ENCODE measurements at places on chromosomes 11 and 22. TPM values are rescaled to one million over a fixed set of nuclear protein-coding genes. Genes with fewer than 3 reads are reported as not detected.

DNA sequence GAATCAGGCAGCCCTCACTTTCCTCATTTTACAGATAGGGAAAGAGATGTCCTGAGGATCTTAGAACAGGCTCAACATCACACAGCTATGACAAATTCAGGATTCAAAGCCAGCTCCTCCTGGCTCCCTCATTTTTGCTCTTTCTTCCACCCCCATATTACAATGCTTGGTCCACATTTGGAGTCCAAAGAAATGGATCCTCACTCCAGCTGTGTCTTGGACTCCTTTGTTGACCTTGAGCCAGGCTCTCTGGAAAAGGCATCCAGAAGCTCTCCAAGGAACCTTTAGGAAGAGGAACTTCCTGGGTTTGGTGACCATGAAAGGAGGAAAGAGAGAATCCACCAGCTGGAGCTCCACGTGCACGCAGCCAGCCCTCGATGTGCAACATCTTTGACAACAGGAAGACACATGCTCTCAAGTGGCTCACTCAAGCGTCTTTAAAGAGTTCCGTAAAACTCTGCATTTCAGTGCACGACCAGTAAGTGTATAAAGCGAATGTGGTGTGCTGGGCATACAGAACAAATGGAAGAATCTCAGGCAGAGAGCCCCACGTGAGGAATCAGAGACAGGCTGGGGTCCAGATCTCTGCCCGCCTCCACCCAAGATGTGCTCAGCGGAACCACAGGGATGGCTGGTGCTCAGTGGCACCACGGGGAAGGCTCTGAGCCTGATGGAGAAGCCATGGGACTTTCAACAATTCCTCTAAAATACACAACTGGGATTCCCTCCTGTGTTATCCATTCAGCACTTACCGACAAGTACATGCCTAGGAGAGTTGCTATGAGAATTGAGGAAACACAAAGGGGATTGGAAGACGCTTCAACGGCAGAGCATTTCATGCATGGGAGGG, 48.4 kb downstream of the ISX start:
- H3K36me3 ChIP-seq = no peaks in the 10 kb centered on the region
- H3K27ac ChIP-seq = no peak overlapping the region
- H3K4me1 ChIP-seq = no peaks in the 10 kb centered on the region
- DNase-seq = no peak
- H3K4me3 ChIP-seq = no peak overlapping the region

DNA sequence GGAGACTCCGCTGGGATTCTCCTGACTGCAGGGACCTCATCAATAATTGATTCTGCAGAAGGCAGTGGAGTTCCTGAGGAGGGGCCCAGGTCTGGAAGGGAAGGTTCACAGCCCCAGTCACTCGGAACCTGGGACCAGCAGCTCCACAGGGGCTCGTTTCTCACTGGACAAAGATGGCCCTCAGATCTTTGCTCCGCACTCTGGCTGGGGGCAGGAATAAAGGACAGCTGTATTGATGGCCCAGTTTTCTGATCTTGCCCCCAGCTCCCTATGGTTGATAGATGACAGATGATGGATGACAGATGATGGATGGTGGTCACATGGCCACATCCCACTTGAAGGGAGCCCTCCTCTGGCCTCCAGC, 11.3 kb upstream of the BCR start:
- no peak overlapping the region for H3K4me3 ChIP-seq
- peaks cover 5% of the 10 kb centered on the region for H3K4me1 ChIP-seq
- no peak overlapping the region for H3K27ac ChIP-seq
- H3K27me3 ChIP-seq = no peaks in the 10 kb centered on the region
- DNase-seq = no peak
- H3K36me3 ChIP-seq = no peaks in the 10 kb centered on the region

- no peak overlapping the region for H3K27ac ChIP-seq
- DNase-seq = no peak
- H3K27me3 ChIP-seq = no peaks in the 10 kb centered on the region
- H3K4me3 ChIP-seq = no peak overlapping the region
These were observed 42.0 kb upstream of the TENM4 start for GRCh38 chr11:79482800-79483199.

DNA sequence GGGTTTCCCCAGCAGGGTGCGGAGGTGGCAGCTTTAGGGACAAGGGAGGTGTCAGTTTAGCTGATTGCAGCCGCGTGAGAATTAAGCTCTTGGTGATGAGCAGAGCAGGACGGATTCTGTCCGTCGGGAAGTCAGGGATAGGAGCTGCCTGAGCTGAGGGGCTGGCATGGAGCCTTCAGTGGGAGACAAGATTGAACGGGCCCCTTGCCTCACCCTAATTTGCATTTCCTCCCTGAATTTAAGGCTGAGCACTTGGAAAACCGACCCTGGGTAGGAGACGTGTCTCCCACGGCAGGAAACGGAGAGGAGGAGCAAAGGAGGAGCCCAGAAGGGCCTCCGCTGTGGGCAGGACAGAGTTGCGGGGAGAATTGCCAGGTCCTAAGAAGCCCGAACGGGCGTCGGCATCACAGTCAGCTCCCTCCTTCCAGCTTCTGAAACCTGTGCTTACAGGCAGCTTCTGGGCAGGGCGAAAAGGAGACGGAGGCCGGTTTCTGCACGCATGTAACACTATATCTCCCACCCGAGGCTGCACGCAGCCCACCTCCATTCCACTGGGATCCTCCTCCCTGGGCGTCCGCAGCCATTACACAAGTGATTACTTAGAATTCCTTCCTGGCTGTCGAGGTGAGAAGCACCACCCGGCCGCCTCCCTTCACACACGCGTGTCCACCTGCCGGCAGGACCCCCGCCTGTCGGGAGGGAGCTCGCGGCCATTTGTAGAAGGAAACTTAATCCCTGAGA, 345.8 kb downstream of the BRD1 start:
- peak overlapping the region; percentile 43 for H3K4me3 ChIP-seq
- DNase-seq = no peak
- peaks cover 9% of the 10 kb centered on the region for H3K4me1 ChIP-seq
- H3K27ac ChIP-seq = peak overlapping the region; percentile 28
- H3K27me3 ChIP-seq = no peaks in the 10 kb centered on the region

GRCh38 chr11:132451942-132452601, 1080.2 kb downstream of the OPCML start:
- H3K27ac ChIP-seq = no peak overlapping the region
- H3K27me3 ChIP-seq = peaks cover 7% of the 10 kb centered on the region
- no peaks in the 10 kb centered on the region for H3K36me3 ChIP-seq
- no peak for DNase-seq
- no peak overlapping the region for H3K4me3 ChIP-seq
- no peaks in the 10 kb centered on the region for H3K4me1 ChIP-seq

- no peaks in the 10 kb centered on the region for H3K36me3 ChIP-seq
- H3K27me3 ChIP-seq = no peaks in the 10 kb centered on the region
- DNase-seq = no peak
- H3K4me3 ChIP-seq = no peak overlapping the region
These were observed 271.4 kb upstream of the LUZP2 start for GRCh38 chr11:24225501-24225900.

DNA sequence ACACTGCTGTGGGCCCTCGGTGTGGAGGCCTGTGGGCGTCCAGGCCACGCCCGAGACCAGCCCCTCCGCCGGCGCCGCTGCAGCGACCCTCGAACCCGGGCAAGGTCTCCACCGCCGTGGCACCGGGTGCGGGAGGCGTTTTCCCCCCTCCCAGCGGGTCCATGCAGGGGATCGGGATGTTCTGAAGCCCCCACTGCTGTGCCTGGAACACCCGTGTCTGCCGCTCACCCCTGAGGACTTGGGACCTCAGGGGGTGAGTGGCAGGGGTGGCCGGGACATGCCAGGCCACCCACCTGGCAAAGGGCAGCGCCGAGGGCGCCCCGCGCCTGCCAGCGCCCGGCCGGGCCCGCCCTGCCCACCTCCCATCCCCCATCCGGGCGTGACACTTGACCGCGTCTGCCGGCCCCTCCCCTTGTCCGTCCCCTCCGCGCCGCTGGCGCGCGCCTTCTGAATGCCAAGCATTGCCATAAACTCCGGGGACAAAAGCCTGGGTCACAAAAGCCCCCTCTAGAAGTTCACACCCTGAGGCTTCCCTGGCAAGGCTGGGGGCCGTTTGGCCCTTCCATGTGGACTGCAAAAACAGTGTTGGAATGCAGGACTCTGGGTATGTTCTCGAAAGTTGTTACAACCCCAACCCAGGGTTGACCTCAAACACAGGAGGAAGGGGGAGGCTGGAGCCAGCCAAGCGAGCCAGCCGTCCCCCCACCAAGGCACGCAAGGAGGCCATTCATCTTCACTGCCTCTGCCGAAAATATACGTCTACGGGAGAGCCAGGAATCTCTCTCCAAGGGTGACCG, 819 bp upstream of the KCNQ1OT1 start:
- H3K27ac ChIP-seq = no peak overlapping the region
- peaks cover 11% of the 10 kb centered on the region for H3K4me1 ChIP-seq
- H3K4me3 ChIP-seq = peak overlapping the region; percentile 62

DNA sequence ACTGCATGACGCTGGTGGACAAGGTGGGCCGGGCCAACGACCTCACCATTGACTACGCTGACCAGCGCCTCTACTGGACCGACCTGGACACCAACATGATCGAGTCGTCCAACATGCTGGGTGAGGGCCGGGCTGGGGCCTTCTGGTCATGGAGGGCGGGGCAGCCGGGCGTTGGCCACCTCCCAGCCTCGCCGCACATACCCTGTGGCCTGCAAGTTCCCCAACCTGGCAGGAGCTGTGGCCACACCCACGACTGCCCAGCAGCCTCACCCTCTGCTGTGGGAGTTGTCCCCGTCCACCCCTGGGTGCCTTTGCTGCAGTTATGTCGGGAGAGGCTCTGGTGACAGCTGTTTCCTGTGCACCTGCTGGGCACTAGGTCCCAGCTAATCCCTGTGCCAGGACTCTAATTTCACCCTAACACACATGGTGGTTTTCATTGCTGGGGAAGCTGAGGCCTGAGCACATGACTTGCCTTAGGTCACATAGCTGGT, 49.0 kb upstream of the PPP6R3 start:
- H3K27me3 ChIP-seq = no peaks in the 10 kb centered on the region
- no peak overlapping the region for H3K4me3 ChIP-seq
- no peak for DNase-seq
- H3K36me3 ChIP-seq = peaks cover 23% of the 10 kb centered on the region
- no peaks in the 10 kb centered on the region for H3K4me1 ChIP-seq
- H3K27ac ChIP-seq = no peak overlapping the region

Gene TST
- not detected for total RNA-seq

DNA sequence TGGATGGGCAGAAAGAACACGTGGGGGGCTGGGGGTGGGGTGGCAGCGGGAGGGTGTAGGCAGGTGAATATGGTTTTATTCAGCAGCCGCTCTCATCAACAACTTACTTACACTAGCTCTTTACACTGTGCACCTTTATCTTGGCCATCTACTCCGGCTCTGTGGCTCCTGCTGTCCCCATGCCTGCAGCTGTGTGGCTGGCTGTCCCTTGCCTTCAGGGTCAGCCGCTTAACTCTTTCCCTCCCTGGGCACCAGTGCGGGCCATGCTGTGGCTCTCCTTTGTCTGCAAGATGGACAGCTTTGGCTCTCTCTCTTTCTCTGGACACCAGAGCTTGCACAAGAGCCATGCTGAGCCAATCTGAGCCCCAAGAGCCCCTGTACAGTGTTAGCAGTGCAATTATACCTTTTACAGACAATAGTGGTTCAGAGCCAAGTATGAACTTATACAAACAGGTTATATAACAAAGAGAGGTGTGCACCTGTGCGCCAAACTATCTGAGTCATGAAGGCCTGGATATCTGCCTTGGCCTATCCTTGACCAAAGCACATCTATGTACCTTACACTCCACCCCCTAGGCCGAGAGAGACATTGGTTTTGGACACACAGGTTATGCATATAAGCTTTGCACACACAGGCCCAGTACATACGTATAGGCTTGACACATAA, 94.3 kb upstream of the CTSC start:
- no peaks in the 10 kb centered on the region for H3K36me3 ChIP-seq
- H3K4me3 ChIP-seq = no peak overlapping the region
- no peak overlapping the region for H3K27ac ChIP-seq
- no peaks in the 10 kb centered on the region for H3K27me3 ChIP-seq

Gene CSF2RB
- 0.41 TPM for total RNA-seq

DNA sequence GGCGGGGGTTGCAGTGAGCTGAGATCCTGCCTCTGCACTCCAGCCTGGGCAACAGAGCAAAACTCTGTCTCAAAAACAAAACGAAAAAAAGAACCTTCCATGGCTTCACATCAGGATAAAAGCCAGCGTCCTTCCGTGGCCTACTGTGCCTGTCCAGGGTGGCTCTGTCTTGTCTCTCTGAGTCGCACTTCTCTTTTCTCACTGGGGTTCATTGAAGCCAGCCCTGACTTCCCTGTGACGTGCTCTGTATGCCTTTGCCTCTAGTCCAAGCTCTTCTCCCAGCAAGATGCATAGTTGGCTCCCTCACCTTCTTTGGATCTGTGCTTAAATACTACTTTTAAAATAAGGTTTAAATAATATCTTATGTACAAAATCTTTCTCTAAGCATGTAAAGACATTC, 11.6 kb downstream of the ATXN10 start:
- no peaks in the 10 kb centered on the region for H3K36me3 ChIP-seq
- H3K27me3 ChIP-seq = no peaks in the 10 kb centered on the region
- H3K4me1 ChIP-seq = peaks cover 30% of the 10 kb centered on the region
- no peak for DNase-seq
- H3K4me3 ChIP-seq = no peak overlapping the region

Gene LARGE1
- total RNA-seq = 3.0 TPM

Gene PLA2G6
- total RNA-seq = 173 TPM

Gene FANCF
- 21.9 TPM for total RNA-seq

Gene APBB1
- 141 TPM for total RNA-seq

GRCh38 chr11:10594407-10594806, 25.9 kb upstream of the LYVE1 start:
- no peak overlapping the region for H3K4me3 ChIP-seq
- H3K27ac ChIP-seq = no peak overlapping the region
- no peak for DNase-seq
- H3K36me3 ChIP-seq = no peaks in the 10 kb centered on the region
- H3K27me3 ChIP-seq = peaks cover 4% of the 10 kb centered on the region

Gene CRYBB3
- not detected for total RNA-seq

Gene PIH1D2
- not detected for total RNA-seq

All from naive thymus-derived CD8-positive, alpha-beta T cell (primary cell).